Lung (tissue), 17 donors: ENCODE measurements at places on chromosomes 11 and 22.

DNA sequence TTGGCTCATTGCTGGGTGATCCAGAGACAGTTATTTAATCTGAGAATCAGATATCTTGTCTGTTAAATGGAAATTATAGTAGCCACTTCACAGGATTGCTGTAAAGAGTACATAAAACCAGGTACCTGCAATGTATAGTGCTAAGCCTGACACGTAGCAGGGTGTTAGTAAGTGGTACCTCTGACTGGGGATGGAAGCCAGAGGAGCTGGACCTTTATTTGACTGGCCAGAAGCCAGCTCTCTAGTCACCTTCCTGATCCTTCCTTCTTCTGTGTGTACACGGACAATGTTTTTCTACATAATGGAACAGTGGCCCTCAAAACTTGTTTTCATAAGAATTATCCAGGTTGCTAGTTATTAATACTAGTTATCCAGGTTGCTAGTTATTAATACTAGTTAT lies 25.5 kb upstream of the EHF start:
- DNase-seq: no peak

DNA sequence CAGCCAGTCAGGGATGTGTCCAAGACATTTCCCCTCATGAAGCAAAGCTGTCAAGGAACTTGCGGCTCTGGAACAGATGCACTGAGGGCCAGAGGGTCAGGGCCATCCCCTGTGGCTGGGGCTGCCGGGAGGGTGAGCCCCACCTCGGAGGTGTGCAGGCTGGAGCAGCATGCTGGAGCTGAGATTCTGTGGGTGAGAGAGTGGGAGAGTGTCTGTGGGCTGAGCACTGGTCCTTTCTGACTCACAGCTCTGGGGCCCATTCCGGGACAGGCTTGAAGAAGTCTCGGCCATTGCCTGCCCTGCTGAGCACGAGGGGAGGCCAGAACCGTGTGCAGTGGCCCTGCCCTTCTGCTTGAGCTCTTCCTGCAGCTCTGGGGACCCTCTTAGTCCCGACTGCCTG lies 2.1 kb downstream of the OMP start:
- DNase-seq: no peak

DNA sequence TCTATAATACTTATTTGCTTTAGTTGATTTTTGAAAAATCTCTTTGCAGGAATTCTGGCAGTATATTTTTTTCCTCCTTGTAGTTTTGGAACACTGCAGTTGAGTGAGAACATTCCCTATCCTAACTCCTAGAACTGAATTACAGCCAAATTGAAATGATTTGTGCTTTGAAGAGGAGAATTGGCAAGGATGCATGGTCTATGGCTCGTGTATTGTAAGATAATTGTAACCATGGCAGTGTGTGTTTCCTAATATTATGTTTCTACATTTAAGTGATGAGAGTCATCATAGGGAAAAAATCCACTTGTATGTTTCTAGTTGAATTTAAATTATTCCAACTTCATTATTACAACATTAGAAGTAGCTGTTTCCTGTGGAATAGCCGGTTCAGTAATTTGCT lies 80.9 kb upstream of the MYO18B start:
- peak; percentile 97 for DNase-seq

- no peak for DNase-seq
Observed at GRCh38 chr11:95345651-95346050, 114.6 kb upstream of the SESN3 start.

DNA sequence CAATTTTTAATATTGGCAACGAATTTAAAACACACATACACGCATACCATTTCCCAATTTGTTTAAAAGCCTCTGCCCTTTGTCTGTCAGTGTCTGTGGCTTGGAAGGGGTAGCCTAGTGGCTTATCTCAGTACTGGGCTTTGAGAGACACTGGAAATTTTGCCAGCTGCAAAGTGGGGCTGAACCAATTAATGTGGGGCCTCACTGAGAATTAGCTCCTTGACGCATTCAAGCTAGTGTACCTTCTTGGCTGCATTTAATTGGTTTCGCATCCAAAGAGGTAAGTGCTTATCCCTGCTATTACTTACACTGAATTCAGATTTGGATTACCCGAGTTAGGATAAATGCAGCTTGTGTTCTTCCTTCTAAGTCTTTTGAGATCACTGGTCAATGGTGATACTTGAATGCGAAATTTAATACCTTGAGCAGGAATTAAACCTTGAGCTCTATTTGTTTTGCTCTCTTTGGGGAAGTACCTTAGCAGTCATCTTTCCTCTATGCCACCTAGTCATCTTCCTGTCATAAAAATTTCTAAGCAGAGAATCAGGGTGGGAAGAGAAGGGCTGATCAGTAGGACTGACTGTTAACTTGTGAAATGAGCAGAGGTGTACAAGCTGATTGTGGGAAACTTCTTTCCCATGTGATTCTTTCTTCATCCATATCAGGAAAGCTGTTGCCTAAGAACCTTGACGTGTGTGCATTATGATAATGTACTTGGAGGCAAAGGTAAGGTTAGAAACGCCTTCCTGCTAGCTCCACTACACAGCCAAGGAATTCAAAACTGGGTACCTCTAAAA lies 187.7 kb upstream of the E2F8 start:
- DNase-seq: no peak

GRCh38 chr22:42780070-42780540 lies 59.4 kb upstream of the A4GALT start:
- peak; percentile 71 for DNase-seq

GRCh38 chr11:47857485-47857884 lies 9.3 kb upstream of the NUP160 start:
- DNase-seq: no peak

DNA sequence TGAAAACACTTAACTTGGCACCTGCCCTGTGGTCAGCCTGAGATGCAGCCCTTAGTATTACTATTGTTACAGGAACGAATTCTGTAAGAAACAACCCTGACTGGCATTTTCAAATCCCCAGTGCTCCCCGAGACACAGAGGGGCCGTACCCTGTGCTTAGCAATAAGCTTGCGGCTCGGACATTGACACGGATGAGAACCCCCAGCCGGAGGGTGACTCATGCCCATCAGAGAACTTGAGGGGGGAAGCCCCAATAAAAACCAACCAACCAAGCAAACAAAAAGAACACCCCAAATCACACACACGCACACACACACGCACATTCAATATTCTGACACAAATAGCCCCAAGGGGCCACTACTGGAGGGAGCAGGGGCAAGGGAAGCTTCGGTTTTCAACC lies 63.8 kb downstream of the SHISAL1 start:
- no peak for DNase-seq

DNA sequence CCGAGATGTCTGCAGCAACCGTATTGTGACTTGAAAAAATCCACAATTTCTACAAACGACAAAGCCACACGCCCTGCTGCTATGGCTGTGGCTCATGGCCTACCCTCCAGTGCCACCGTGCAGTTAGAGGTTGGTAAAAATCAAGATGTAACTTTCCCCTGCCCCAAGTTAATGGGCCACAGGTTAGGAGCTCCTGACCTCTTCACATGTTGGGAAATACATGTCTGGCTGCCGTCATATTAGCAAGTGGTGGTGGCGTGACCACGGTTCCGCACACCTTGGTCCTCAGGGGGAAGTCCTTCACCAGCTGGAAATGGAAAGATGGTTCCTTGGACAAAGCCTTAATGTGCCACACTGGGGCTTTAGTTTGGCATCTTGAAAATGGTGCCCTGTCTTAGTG lies 27.4 kb upstream of the CCND1 start:
- no peak for DNase-seq

- DNase-seq: peak; percentile 10
Observed at GRCh38 chr11:3133261-3134217, 31.6 kb downstream of the OSBPL5 start.

- DNase-seq: no peak
Observed at GRCh38 chr11:38683484-38683883, 2085.4 kb upstream of the RAG2 start.

- no peak for DNase-seq
Observed at GRCh38 chr11:77188633-77189491, 60.8 kb downstream of the MYO7A start.

- DNase-seq: no peak
Observed at GRCh38 chr11:111331711-111332479, 33.5 kb downstream of the POU2AF3 start.
